ENCODE measurements at places on chromosomes 11 and 22.

DNA sequence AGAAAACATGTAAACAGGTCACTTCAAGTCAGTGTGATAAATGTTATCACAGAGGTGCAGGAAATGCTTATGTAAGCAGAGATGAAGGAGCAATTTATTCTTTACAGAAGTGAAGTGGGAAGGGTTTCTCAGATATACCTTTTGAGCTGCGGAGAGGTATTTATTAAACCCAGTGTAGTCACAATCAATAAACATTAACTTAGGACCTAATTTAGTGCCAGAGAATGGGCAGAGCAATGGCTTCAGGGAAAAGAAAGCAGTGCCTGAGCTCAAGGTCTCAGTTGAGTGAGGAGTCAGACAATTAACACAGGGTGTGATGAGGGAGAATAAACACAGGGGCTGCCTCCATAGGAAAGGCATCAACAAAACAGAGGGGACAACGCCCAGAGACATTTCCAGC is 1.9 kb downstream of the MS4A5 start:
- no peak for DNase-seq

DNA sequence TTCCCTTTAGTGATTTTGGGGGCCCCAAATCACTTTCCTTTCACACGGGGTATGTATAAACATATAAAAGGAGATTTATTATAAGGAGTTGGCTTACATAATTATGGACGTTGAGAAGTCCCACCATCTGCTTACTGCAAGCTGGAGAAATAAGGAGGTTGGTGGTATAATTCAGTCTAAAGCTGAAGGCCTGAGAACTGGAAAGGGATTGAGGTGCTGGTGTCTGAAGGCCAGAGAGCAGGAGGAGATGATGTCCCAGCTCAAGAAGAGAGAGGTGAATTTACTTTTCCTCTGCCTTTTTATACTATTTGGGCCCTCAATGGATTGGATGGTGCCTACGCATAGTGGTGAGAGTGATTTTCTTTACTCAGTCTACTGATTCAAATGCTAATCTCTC is 1.3 kb upstream of the ZNF202 start:
- DNase-seq, result no peak

DNA sequence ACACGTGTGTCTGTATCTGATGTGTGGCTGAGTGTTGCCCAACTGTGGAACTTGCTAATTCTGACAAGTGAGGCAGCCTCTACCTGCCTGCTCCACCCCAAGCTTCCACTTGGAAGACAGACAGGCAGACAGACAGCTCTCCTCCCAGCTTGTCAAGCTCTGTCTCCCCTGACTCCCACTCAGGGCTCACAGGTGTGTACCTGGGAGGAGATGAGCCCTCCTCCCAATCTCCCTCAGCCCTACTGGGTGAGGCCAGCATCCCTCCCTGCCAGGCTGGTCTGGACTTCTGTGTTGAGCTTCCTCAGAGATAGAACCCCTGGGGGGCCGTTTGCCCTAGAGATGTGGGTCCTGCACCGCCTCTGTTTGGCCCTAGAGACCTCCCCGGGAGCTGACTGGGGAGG is 1.0 kb upstream of the CHRM1 start:
- no peak for DNase-seq

DNA sequence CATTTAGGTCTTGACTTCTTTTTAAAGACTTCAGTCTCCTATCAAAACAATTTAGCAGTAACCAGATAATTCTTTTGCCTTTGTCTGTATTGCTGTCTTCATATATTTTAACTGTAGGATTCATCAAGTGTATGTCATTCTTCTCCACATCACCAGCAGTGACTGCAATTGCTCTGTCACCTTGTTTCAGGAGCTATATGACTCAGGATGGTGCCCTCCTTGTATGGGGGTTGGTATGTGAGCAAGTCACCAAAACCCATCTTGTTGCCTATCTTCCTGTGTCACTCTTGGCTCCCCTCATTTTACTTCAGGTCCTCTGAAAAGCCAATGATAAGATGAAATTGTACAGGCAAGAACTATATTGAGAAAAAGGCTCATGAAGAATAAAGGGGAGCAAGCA is 256.9 kb upstream of the LUZP2 start:
- DNase-seq, result no peak

DNA sequence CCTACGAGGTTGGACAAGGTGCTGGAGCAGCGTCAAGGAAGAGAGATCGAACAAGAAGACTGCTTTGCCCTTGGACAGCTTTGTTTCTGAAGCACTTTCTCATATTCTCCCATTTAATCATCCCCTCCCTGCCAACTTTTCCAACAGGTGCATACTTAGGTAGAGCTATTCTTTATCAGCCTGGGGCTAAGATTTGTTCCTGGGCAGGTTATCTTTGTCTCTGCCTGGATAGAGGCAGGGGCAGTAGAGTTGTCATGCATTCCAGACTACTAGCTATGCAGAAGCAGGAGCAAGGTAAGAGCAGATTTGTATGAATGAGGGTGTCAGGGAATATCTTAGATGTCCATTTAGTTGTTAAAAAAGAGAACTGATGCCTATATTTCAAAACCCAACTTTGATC is 82.3 kb downstream of the PTPRJ start:
- no peak for DNase-seq

DNA sequence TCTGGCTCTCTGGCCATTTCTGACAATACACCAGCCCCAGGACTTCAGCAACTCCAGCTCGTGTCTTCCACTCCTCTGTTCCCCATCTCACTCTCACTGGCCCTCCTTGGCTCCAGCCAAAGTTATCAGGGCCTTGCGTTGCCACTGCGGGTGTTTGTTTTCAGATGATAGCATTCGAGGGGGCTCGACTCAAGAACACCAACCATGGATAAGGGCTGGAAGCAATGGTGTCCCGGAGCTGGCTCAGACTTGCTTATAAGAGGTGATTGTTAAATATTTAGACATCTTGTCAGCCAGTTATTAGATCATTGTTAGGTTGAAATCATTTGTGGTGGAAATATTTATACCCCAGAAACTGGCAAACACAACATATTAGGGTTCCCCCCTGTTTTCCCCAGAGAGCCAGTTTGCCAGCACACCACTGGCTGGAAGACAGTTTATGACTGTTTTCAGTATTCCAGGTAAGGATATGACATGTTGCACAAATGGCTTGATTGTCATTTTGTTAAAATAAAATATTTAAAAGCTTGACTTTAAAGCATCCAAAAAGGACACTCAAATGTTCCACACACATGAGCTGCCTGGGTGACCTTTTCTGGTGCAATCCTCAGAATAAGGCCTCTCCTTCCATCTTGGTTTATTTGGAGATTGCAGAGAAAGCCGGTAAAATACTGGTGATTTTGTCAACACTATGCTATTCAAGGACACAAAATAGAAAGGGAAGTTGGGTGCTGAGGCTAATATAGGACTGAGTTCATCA is 98.3 kb downstream of the FBXO7 start:
- DNase-seq, result no peak

Measured in activated CD4-positive, alpha-beta T cell treated with anti-CD3 and anti-CD28 coated beads, Interleukin-2, amount 50 U/mL, for 24 hours (primary cell).